T-cell (primary cell): ENCODE measurements at places on chromosomes 6 and 20.

DNA sequence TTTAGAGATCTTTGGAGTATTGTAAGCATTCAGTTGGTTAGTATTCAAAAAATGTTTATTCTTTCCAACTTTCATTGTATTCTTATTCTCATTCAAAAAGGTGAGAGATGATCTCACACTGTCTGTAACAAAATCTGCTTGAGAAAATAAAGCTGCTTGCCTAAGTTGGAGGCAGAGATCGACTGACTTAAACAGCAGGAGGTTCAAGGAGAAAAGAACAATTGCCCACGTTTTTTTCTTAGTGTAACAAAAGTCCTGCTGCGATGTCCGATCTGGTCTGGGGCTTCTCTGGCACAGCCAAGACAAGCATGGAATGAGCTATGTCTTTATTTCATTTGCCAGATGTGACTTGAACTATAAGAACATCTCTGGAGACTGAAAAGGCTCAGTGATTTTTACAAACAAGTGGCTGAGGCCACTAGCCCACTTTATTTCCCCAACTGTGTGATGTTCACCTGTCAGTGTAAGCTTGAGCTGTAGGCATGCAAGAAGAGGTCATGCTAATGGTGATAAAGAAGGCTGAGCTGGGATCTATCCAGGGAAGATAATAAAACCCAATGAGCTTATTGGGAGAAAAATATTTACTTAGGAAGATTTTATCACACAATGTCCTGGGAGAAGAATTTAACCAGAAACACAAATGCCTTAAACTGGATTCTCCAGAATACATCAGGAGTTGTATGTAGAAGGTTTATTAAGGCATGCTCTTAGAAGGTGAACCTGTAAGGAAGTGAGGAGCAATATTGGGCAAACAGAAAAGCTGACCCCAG, 580.1 kb upstream of the BTBD3 start:
- H3K4me3 ChIP-seq, result no peak overlapping the region
- DNase-seq, result no peak
- no peaks in the 10 kb centered on the region for H3K36me3 ChIP-seq
- no peaks in the 10 kb centered on the region for H3K27me3 ChIP-seq
- no peak overlapping the region for H3K27ac ChIP-seq

DNA sequence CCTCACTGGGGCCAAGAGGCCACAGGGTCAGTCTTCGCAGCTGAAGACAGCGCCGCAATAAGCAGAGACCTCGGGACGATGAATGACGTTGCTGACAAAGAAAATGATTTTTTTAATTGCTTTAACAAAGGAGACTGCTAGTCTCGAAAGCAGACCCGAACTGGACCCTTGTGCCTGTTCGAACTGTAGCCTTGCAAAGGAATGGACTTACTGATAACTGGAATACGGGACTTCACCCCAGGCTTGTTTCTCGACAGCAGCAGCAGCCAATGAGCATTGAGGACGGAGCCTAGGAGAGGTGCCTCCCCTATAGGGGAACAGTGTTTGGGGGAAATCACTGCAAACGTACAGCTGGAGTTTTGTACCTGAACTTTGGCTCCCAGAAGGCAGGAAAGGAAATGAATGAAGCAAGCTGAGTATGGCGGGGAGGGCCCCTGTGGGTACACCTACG, 1.3 kb upstream of the TAF4 start:
- no peaks in the 10 kb centered on the region for H3K27me3 ChIP-seq
- DNase-seq, result no peak

- peaks cover 46% of the 10 kb centered on the region for H3K27me3 ChIP-seq
- H3K4me3 ChIP-seq, result no peak overlapping the region
- no peaks in the 10 kb centered on the region for H3K36me3 ChIP-seq
- no peaks in the 10 kb centered on the region for H3K4me1 ChIP-seq
- no peak for DNase-seq
- no peak overlapping the region for H3K27ac ChIP-seq
Observed at GRCh38 chr6:167688123-167688522, 138.6 kb upstream of the AFDN start.

DNA sequence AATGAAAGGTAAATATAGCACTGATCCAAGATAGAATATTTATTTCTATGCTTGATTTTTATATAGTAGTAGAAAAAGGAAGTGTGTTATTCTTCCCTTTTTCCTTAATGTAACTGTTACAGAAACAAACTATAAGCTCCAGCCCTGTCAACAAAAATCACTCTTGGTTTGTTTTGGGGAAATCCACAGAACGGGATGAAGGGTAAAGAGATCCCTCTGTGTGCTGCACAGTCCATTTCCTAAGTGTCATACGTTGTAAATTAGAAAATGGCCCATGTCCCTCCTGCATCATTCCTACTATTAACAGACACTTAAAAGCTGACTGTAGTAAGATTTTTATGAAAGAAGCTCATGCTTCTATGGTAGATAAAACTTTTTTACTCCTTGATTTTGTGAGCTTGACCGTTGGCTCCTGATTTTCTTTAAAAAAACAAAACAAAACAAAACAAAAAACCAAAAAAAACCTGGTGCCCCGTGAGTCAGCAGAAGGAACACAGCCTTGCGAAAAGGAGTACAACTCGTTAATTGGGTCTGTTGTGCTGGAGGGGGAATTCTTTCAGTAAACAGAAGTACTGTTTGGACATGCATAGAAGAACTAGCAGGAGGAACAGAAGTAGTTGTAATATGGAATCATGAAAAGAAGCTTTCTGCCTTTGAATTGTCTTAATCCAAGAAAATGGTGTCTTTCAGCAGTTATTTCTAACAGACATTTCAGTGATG, 67.5 kb downstream of the RTN4IP1 start:
- H3K36me3 ChIP-seq, result peaks cover 79% of the 10 kb centered on the region
- no peak overlapping the region for H3K4me3 ChIP-seq
- H3K27me3 ChIP-seq, result no peaks in the 10 kb centered on the region
- H3K27ac ChIP-seq, result no peak overlapping the region
- DNase-seq, result no peak

GRCh38 chr6:50939931-50940330, 121.3 kb downstream of the TFAP2B start:
- no peaks in the 10 kb centered on the region for H3K4me1 ChIP-seq
- DNase-seq, result no peak
- H3K27me3 ChIP-seq, result no peaks in the 10 kb centered on the region
- H3K27ac ChIP-seq, result no peak overlapping the region
- no peak overlapping the region for H3K4me3 ChIP-seq
- no peaks in the 10 kb centered on the region for H3K36me3 ChIP-seq

GRCh38 chr20:19780261-19780660, 22.2 kb downstream of the RIN2 start:
- no peak overlapping the region for H3K4me3 ChIP-seq
- H3K27me3 ChIP-seq, result no peaks in the 10 kb centered on the region
- no peak overlapping the region for H3K27ac ChIP-seq
- H3K4me1 ChIP-seq, result no peaks in the 10 kb centered on the region
- no peak for DNase-seq
- no peaks in the 10 kb centered on the region for H3K36me3 ChIP-seq

DNA sequence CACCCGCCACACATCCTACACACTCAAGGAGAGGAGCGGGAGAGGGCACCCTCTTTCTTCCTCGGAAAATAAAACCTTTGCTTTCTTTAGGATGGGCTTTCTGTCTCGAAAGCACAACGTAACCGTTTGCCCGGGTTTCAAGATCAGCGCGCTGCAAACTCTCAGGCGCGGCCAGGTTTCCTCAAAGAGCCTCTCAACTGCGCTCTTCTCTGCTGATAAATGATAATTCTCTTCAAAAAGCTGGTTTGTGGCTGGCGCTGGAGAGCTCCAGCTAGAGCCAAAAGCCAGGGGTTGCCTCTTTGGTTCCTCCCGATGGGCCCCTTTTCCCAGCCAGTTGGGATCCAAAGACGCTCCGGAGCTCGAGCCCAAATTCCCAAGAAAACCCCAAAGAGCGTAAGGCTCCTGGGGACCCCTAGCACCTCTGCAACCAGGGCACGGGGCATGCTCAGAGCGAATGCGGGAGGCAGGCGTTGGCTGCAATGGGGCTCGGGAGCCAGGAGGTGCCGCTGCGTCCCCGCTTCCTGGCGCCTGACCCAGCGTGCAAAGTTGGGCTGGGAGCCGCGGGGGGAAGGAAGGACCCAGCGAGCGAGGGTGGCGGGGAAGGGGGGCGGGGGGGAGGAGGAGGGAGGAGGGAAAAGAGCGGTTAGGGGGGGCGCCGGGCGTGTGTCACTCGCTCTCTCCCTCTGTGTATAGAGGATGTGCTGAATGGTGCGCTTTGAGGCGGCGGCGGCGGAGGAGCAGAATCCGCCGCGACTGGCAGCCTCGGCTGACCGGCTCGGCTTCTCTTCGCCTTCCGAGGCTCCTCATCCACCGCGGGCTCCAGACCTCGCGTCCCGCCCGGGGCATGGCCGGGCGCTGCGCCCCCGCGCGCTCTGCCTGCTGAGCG, at the start of gene PLCB1:
Gene PLCB1 (plus strand): TSS at position 669 of the 886 bp plus-strand sequence. CDS start 386 bp downstream, outside the sequence.
- peaks cover 16% of the 10 kb centered on the region for H3K4me1 ChIP-seq
- peak; percentile 75 for DNase-seq
- H3K4me3 ChIP-seq, result peak within 1 kb of the TSS; percentile 64
- no peaks in the 10 kb centered on the region for H3K36me3 ChIP-seq
